ENCODE measurements at places on chromosomes 6 and 20. TPM values are rescaled to one million over a fixed set of nuclear protein-coding genes. Genes with fewer than 3 reads are reported as not detected.

Gene TPD52L1
- total RNA-seq = 7.4 TPM

Gene SAMD5
- 0.26 TPM for total RNA-seq

Gene CEP43
- 15.6 TPM for total RNA-seq

Gene ADGRG6
- 0.32 TPM for total RNA-seq

Gene GSTA5
- total RNA-seq = not detected

Gene MAP7
- total RNA-seq = 2.7 TPM

Gene RNF39
- total RNA-seq = under 0.01 TPM

Gene EPPIN
- not detected for total RNA-seq

Gene CLDN20
- total RNA-seq = not detected

Gene OR2J3
- not detected for total RNA-seq

Gene GFRAL
- not detected for total RNA-seq

Gene RREB1
- 11.8 TPM for total RNA-seq

Gene CENPB
- total RNA-seq = 119 TPM

Gene OXT
- total RNA-seq = not detected

Gene MTFR2
- 0.16 TPM for total RNA-seq

Gene SSTR4
- total RNA-seq = not detected

Gene PLEKHG1
- total RNA-seq = 3.3 TPM

Gene RALY
- 66.4 TPM for total RNA-seq

Gene WFDC5
- not detected for total RNA-seq

Gene RCAN2
- 0.09 TPM for total RNA-seq

Gene TOMM6
- total RNA-seq = 62.7 TPM

Gene HS3ST5
- total RNA-seq = not detected

Gene GPR6
- total RNA-seq = not detected

Gene FKBP5
- 1.7 TPM for total RNA-seq

Gene ZNF311
- 1.6 TPM for total RNA-seq

Gene SOX4
- total RNA-seq = 32.0 TPM

Gene DLK2
- total RNA-seq = 0.63 TPM

Gene CDSN
- not detected for total RNA-seq

Gene SYTL3
- 9.5 TPM for total RNA-seq

Gene PRICKLE4
- not detected for total RNA-seq

Gene PPP1R14C
- 0.17 TPM for total RNA-seq

Gene BMP6
- 0.77 TPM for total RNA-seq

Gene TSPO2
- not detected for total RNA-seq

Gene HLA-DQA1
- total RNA-seq = 0.16 TPM

Gene HCRTR2
- not detected for total RNA-seq

Gene C20orf202
- not detected for total RNA-seq

Gene FAM209B
- not detected for total RNA-seq

Gene HLA-DRA
- total RNA-seq = 0.17 TPM

Gene HDGFL1
- total RNA-seq = not detected

Gene TNFRSF21
- 19.2 TPM for total RNA-seq

Gene SLA2
- total RNA-seq = not detected

Gene SEMG1
- total RNA-seq = not detected

Gene CST3
- 164 TPM for total RNA-seq

Gene MLIP
- total RNA-seq = 0.32 TPM

Gene GLP1R
- not detected for total RNA-seq

Gene LIN28B
- not detected for total RNA-seq
